ENCODE measurements at places on chromosomes 11 and 22. TPM values are rescaled to one million over a fixed set of nuclear protein-coding genes. Genes with fewer than 3 reads are reported as not detected.

DNA sequence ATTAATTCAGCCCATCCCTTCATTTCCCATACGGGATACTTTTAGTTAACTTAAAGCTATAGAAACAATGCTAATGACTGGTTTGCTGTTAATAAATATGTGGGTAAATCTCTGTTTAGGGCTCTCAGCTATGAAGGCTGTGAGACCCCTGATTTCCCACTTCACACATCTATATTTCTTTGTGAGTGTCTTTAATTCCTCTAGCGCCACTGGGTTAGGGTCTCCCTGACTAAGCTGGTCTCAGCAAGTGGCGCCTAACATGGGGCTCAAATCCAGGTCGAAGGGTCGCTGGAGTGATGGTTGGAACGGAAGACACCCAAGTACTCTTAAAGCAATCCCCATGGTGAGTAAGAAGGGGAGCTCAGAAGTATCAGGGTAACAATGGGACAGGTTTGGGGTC lies 14.4 kb upstream of the OOSP1 start:
- H3K4me1 ChIP-seq = no peaks in the 10 kb centered on the region
- DNase-seq = no peak
- H3K36me3 ChIP-seq = no peaks in the 10 kb centered on the region

Gene KRTAP5-2
- total RNA-seq = not detected

Gene NXPE1
- not detected for total RNA-seq

Gene CCDC87
- total RNA-seq = not detected

Gene FJX1
- total RNA-seq = 33.3 TPM
